ENCODE measurements at places on chromosomes 4 and X. TPM values are rescaled to one million over a fixed set of nuclear protein-coding genes. Genes with fewer than 3 reads are reported as not detected.

The C4orf36 gene
- total RNA-seq = 0.49 TPM

The ASMT gene
- total RNA-seq = 0.89 TPM

The CLDN24 gene
- not detected for total RNA-seq

The S100P gene
- total RNA-seq = 6.3 TPM

The NAA11 gene
- not detected for total RNA-seq
